ENCODE measurements at places on chromosomes 3 and 15.

DNA sequence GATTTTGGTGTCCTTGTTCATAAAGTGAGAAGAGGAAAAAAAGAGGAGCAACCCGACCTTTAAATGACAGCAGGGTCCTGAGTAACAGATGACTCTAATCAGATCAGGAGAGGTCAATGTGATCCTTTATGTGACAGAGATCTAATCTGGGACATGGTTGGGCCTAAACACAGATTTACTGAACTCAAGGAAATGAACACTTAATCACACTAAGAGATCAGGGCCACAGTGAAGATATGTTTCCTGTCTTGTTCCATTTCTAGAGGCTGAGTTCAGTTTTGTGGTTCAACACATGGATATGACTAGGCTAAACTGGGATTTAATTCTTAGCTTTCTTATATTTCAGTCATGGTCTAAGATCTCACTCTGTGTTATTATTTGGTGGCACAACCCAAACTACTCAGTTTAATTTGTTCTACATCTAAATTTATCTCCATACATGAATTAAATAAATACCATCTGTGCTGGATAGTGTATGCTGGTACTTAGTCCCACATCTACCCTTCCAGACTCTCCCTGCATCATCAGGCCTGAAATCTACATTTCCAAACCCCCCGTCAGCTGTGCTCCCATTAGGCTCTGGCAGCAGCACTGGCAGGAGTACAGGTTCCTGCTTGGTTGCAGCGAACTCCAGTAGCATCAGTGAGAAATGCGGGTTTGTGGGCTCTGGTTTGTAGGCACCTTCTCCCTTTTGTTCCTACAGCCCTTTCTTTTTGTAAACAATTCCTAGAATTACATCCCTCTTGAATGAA is 22.6 kb downstream of the SFMBT1 start:
- DNase-seq: peak; percentile 29

GRCh38 chr3:96027718-96028117 is 786.7 kb upstream of the EPHA6 start:
- no peak for DNase-seq

DNA sequence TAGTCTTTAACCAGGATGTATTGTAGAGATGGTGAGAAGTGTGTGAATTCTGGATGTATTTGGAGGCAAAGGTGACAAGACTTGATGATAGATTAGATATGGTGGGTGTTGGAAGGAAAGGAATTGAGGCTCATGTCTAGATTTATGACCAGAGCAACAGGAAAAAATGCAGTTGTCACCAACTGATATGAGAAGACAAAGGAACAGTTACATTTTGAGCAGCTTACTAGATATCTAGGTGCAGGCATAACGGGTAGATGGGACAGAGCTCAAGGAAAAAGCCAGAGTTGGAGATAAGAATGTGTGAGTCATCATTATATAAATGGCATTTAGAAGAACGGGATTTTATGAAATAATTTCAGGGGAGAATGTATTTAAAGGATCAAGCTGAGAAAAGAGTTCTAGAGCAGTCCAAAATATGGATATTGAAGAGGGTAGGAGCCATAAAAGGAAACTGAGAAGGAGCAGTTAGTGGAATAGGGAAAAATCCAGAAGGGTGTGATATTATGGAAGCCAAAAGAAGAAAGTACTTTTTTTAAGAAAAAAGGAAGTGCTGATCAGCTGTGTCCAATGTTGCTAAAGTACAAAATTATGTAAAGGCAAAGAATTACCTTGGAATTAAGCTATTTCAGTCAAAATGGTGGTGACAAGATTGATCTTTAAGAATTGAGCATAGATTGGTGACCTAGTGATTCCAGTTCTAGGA is 262.5 kb downstream of the CGGBP1 start:
- DNase-seq: no peak

GRCh38 chr3:123741041-123741511 is 143.1 kb downstream of the MYLK start:
- no peak for DNase-seq

GRCh38 chr3:10185804-10186762 is 21.4 kb downstream of the IRAK2 start:
- peak; percentile 47 for DNase-seq

DNA sequence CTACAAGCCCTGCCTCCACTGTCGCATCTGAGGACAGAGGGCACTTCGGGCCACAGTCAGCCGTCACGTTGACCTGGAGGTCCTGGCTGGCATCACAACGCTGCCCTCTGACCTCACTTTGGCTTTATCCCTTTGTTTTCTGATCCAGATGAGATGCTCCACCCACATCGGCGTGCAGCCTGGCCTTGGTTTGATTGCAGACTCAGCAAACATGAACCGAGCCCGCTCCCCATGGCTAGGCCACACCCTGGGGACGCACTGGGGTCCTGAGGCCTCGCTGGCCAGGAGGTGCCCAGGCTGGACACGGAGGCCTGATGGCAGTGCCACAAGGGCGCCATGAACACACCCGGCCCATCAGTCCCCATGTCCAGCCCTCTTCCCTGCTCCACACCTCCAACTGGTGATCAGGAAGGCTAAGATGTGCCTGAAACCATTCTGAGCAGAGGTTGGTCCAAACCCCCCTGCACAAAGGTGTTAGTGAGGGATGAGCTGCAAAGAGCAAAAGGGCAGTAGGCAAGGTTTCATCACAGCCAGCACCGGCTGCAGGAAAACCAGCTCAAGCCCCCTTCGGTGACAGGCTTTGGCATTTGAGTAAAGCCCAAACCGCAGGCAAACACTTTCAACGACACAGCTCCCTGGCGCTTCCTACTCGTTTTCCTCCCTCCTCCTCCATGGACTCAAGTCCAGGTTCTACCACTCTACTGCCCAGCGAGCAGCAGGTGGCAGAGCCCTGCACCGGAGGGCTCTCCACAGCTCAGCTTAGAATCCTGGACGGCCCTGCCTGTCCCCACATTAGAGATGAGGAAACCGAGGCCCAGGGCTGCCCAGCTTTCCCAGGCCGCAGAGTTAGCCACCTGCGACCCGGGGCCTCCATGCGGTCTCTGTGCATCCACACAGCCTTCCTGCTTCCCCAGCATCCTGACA is 165.8 kb downstream of the NUP210 start:
- no peak for DNase-seq

DNA sequence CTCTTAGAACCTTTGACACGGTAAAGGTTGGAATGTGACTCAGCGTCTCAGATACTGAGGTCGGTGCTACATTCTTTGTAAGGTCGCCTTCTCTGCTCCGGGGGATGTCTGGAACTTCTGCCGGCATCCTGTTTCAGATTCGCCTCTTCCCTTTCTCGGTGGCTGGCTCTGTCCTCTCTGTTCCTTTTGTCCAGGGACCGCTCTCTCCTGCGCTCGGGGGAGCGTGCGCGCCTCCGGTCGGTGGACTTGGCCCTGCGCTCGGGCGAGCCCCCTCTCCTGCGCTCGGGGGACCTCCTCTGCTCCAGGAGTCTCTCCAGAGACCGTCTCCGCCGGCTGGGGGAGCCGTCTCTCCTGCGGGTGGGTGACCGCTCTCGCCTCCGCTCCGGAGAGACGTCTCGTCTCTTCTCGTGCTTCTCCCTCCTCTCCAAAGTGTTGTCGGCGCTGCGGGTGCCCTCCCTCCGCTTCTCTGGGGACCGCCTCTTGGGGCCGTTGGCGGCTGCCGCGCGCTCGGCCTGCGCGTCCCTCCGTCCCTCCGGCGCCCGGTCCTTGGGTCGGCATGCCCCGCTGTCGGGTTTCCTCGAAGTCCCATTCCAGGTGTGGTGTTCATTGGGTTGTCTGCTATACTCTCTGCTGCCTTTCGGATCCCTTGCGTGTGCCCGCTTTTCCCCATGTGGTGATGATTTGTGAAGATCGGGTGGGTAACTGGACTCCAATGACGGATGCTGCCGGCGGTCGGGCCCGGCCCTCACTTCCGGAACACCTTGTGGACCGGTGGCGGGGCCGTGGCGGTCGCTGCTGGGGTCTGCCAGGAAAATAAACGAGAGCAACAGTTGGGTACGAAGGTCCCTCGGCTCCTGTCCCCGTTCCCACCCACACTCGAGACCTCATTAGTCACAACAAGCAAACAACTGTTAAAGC is 668.8 kb upstream of the ADAMTS9 start:
- no peak for DNase-seq
